ENCODE measurements at places on chromosomes 3 and 15.

DNA sequence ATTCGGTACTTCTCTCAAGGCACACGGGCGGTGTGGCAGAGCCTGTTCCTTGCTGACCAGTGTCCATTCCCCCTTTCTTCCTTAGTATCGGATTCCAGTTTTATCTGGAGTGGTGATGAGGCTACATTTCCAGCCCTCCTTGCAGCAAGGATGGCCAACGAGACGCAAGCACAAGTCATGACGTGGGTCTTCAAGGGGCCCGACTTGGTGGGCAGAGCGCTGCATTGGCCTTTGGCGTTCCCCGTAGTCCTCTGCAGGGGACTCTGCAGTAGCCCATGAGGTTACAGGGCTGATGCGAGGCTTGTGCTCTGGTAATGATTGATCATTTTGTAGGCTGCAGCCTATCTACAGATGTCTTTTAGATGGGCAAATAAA, 194.5 kb downstream of the OPA1 start:
- DNase-seq: no peak

- DNase-seq: peak; percentile 77
Observed at GRCh38 chr15:50163719-50164410, 18.1 kb upstream of the SLC27A2 start.

GRCh38 chr3:169510693-169511010, 152.9 kb downstream of the MECOM start:
- DNase-seq: no peak

- DNase-seq: no peak
Observed at GRCh38 chr3:129985113-129985512, 10.6 kb downstream of the TRH start.

DNA sequence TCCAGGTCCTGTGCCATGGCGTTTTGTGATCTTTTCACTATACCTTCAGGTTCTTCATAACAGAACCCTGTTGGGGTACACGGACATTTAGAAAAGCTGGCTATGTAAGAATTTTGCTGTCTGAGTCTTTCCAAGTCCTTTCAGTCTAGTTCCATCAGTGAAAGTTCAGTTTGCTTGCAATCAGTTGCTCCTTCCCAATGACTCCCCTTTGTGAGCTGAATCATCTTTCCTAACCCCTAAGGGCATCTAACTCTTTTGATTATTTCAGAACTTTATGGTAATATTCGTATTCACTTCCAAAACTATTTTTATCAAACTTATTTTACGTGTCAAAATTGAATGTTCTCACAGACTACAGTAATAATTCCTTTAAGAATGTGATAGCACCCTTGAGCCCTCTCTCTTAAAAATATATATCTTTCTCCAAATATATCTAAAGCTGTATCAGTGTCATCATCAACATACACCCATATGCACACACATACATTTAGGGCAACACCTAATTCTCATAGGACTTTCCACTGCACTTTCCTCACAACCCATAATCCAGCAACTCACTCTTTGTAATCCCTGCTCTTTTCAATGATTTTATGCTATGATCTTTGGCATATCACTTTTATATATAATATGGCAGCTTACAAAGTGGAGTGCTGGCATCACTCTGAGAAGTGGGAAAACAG, 263.7 kb downstream of the GBE1 start:
- DNase-seq: no peak

All from HL-60 (cell line).